ENCODE measurements at places on chromosomes 4 and X.

DNA sequence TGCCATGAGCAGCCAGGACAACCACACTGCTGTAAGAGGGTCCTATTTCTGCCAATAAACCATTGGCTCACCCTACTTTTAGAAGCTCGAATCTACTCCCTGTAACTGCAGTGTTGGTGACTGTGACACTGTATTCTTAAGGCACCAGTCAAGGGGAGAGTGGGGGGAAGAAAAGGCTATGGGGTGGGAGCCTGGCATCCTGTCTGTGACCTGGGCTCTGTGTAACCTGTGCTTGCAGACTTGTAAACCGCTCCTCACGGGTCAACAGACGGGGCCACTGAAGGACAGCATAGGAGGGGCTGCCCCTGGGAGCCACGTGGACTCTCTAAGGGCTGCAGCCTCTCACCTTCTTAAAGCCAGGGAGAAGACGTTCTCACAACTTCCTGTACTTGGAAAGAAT lies 42.2 kb upstream of the ENPP6 start:
- no peak for DNase-seq

DNA sequence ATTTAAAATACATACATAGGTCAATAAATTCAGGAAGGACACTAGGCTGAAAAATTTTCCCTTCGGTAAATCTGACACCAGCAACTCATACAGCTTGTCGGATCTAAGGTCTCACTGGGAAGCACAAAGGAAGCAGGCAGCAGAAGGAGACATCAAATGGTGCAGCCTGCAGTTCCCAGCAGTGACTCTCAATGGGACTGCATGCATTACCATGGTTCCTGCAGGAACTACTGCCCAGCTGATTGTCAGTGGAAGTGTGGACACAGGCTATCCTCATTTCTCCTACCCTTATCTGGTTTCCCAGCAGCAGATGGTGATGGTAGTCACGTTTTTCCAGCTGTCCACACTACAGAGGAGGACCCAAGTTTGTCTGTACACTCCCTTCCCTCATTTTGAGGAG lies 113.3 kb downstream of the PPP1R2C start:
- no peak for DNase-seq

DNA sequence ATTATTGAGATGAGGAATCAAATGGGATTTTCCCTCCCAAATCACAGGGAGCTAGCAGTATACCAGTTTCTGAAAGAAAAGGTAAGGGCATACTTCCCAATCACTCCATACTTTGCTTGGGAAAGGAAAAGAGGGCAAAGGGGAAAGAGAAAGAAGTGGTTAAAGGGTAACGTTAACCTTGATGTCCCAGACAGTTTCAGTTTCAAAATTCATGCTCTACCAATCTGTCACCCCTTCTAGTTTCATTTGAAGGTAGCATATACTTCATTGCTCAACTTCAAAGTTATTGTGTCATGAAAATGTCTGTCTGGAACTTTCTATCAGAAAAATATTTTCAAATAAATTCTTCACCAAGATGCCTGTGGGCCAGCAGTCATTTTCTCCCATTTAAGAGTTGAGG lies 16.0 kb downstream of the TNMD start:
- no peak for DNase-seq

GRCh38 chr4:53371843-53372521 lies 5.5 kb upstream of the FIP1L1 start:
- no peak for DNase-seq

DNA sequence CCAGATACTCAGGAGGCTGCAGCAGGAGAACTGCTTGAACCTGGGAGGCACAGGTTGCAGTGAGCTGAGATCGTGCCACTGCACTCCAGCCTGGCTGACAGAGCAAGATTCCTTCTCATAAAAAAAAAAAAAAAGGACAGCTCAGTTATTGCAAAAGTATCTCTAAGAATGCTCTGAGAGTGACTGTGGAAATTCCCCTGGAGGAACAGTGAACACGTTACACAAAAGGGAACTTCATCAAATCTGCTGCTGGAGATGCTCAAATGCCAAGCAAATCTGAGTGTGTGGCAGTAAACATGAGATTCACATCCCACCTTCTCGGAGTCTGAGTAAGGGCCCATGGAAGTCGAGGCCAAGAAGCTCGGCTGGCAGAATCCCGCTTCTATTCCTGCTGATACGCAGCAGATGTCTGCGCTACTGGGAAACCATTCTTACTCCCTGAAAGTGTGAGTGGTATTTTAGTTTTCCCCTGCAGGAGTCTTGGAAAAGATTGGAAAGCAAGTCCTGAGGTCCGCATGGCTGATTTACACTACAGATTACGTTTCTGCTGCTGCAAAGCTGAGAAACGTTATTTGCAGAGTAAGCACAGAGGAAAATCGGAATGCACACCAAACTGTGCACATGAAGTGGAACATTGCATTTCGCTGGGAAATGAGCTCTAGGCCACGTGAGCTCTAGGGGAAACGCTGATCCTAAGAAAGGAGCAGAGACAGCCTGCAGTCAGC lies 162.9 kb downstream of the NSUN7 start:
- peak; percentile 68 for DNase-seq

DNA sequence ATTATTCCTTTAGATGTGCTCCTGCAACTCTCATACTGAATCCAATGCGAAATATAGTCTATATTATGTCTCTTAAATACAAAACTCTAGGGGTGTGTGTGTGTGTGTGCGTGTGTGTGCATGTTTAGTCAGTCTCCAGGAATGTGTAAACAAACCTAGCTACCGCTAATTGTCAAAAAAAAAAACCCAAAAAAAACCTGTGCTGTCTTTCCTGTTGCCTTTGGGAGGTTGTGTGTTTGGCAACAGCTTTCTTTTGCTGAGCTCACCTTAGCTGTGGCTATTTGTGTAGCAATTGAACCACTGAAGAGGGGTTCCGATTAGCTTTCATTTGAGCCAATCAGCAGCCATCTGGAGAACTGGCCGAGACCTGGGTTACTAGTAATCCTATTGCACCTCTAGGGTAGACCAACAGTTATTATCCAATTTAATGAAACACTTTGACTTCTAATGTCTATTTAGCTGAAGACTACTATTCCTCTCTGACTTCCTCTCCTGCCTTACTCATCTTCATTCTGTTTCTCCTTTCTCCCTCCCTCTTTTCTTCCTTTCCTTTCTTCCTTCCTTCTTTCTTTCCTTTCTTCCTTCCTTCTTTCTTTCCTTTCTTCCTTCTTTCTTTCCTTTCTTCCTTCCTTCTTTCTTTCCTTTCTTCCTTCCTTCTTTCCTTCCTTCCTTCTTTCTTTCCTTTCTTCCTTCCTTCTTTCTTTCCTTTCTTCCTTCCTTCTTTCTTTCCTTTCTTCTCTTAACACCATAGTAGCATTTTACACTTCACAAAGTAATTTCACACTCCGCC lies 471.1 kb downstream of the GBA3 start:
- peak; percentile 3 for DNase-seq

DNA sequence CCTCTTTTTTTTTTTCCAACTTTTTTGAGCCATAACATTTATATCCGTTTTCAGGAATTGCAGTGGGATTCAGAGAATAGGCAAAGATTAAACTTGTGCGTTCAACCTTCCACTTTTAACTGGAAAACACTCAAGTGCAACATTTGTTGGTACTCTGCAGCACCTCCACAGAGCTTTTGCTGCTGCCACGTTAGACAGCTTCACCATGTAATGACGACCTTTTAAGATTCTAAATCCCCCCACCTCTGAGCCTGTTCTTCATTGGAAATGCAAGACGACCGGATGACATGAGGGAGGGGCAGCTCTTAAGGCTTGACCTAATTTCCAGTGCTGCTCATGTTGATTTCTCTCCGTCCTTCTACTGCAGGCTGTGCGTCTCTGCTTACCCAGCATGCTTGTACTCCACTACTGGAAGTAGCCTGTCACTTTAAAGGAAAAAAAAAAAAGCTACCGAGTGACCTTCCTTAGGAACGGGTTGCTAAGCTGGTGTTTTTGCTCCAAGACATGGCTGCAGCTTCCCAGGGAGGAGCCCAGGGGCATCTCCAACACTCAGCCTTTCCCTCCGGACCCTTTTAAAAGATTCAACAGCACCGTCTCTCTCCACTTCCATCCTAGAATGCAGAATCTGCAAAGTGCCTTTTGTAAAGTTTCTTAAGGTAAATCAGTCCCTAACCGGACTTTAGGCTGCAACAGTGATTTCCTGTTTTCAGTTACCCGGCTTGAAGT lies at the start of gene CC2D2A:
Gene CC2D2A, plus strand, starts transcription at position 481 of the 726 bp plus-strand sequence. CDS start 6,051 bp downstream, outside the sequence.
- DNase-seq: peak; percentile 76

DNA sequence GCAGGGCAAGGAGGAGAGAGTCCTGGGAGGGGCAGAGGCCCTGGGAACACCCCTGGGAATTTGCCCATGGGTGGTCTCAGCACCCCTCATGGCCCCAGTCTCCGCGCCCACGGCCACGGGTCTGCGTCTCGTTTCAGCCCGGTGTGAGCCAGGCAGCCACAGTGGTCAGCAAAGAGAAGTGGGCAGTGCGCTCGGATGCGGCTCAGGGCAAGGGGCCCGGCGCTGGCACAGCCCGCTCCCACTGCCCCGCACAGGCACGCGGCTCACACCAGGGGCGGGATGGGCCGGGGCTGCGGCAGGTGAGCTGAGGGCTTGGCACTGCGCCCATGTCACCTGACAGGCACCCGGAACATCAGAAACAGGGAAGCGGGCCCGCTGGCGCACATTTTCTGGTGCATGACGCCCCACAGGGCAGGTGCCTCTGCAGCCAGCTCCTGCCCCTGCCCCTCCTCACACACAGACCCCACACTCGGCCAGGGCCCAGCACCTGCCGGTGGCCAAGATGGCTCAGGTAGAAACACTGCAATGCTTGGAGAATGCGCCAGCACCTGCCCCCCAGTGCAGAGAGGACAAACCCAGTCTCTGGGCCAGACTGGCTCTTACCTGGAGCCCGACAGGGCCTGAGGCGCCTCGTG lies 41.9 kb upstream of the MXD4 start:
- DNase-seq: no peak

DNA sequence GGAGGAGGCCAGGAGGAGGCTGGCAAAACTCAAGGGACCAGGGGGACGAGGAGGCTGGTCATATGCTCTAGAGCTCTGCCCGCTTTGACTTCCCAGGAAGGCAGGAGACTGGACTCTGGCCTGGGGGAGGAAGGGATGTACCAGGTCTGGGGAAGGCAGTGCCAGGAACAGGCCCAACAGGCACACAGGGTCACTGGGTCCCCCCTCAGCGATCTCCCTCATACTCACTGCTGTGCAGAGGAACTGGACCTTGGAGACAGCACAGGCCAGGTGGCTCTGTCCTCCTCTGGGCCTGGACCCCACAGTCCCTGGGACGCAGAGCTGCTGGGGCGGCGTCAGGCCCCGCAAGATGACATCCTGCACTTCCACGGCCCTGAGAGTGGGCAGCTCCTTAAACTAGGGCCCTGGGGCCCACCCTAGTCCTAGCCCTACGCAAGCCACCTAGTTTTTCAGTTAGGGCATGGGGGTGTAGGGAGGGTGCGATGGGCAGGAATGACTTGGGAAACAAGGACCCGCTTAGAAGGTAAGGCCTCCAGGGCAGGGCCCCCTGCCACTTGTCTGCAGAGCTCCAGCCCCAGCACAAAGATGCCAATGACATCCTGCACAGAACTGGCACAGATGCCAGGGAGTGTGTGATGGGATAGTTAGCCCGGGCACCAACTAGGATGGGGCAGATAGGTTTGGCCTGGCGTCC lies 59.5 kb downstream of the HTRA3 start:
- no peak for DNase-seq

DNA sequence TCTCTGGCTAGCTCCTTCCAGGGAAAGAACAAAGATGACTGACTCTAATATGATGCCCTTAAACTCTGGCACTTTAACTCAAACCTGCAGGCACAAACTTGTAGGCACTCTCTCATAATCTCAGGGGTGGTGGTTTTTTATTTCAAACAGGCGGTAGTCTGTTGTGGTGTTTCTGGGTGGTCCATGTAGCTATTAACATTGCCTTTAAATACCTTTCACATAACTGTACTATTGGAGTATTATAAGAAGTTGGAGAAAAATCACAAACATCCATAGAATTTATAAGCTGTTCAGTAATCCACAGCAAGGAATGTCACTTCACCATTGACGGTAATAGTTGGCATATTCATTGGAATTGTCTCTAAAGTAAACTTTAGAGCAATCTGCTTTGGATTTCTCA lies 204.2 kb upstream of the PDE5A start:
- DNase-seq: peak; percentile 20

GRCh38 chr4:92969650-92970379 lies 666.0 kb downstream of the GRID2 start:
- peak; percentile 97 for DNase-seq

GRCh38 chr4:123325241-123325681 lies 71.3 kb upstream of the SPRY1 start:
- DNase-seq: peak; percentile 26

- DNase-seq: no peak
These were observed 170.9 kb downstream of the APBB2 start for GRCh38 chr4:41043465-41043864.

GRCh38 chr4:52997132-52997416 lies 135.0 kb downstream of the RASL11B start:
- no peak for DNase-seq

DNA sequence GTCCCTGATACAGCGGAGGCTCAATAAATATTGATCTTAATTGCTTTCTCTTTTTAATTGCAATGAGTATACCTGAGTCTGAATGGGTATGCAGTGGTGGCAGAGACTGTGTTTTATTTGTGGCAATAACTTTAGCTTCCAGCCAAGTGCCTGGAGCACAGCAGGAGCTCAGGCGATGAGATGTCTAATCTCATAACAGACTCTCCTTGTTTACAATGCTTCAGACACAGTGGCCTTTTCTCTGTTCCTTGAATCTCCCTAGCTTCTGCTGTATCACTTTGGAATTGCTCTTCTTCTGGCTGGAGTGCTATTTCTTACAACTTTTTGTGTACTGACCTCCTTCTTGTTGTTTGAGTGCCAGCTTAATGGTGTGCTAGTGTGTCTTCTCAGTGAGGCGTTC lies 91.5 kb upstream of the UNC5C start:
- no peak for DNase-seq

DNA sequence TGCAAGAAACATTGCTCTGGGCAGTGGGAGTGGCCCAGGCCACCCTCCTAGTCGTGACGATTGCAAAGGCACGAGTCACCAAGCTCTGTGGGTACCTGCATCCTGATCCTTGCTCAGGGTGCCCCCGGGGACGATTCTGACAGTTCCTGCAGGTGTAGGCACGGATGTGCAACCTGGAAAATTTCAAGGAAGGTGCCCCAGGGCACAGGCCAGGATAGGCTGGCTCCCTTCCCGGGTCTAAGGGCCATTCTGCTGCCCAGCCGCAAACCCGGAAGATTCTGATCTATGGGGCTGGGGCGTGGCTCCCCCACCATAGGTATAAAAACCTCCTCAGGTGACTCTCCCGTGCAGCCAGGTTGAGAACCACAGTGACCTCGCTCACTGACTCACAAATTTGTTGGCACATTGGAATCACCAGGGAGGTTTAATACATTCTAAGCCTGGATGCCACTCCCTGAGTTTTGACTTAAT lies 228.5 kb downstream of the PTTG2 start:
- no peak for DNase-seq

GRCh38 chr4:137668885-137669545 lies 136.7 kb upstream of the PCDH18 start:
- no peak for DNase-seq

DNA sequence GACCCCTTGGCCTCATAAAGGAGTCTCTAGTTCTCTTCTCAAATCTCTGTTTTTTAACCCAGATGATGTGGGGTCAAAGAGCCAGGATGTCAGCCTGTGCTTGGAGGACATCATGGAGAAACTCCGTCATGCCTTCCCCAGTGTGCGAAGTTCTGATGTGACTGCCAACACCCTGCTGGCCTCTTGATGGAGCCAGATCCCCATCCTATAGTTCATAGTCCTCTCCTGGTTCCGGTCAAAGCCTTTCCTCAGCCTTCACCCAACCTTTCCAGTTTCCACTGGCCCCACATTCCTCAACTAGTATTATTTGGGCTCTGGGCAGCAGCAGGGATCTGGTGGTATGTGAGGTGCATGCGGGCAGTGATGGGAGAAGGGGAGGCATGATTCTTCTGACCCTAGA lies 30.7 kb downstream of the TAF7L start:
- peak; percentile 14 for DNase-seq

Data from iris pigment epithelial cell (primary cell).